Cardiac muscle cell (in vitro differentiated cells and primary cell): ENCODE measurements at places on chromosomes 12 and 14. TPM values are rescaled to one million over a fixed set of nuclear protein-coding genes. Genes with fewer than 3 reads are reported as not detected.

The LGR5 gene
- 0.12 and 0.25 TPM in 2 replicates for total RNA-seq

- DNase-seq = no peak
- no peak overlapping the region for H3K4me3 ChIP-seq
- H3K27ac ChIP-seq = no peak overlapping the region
- no peaks in the 10 kb centered on the region for H3K36me3 ChIP-seq
- no peaks in the 10 kb centered on the region for H3K27me3 ChIP-seq
- no peaks in the 10 kb centered on the region for H3K4me1 ChIP-seq
These were observed 30.8 kb downstream of the GPR19 start for GRCh38 chr12:12665194-12665593.

The NOS1 gene
- total RNA-seq = not detected in 2 replicates

GRCh38 chr12:64299628-64300027 lies 77.5 kb upstream of the KICS2 start:
- no peaks in the 10 kb centered on the region for H3K4me1 ChIP-seq
- H3K27ac ChIP-seq = no peak overlapping the region
- DNase-seq = no peak
- no peak overlapping the region for H3K4me3 ChIP-seq
- H3K36me3 ChIP-seq = no peaks in the 10 kb centered on the region
